ENCODE measurements at places on chromosomes 12 and 14.
A peak's percentile ranks its signal among the peaks of the same experiment; 100 is the strongest.

GRCh38 chr14:85978582-85979250 lies 448.8 kb downstream of the FLRT2 start:
- DNase-seq = no peak

GRCh38 chr14:84006643-84007155 lies 1523.2 kb upstream of the FLRT2 start:
- no peak for DNase-seq

- DNase-seq = no peak
Observed at GRCh38 chr12:101962486-101962885, 85.1 kb downstream of the DRAM1 start.

DNA sequence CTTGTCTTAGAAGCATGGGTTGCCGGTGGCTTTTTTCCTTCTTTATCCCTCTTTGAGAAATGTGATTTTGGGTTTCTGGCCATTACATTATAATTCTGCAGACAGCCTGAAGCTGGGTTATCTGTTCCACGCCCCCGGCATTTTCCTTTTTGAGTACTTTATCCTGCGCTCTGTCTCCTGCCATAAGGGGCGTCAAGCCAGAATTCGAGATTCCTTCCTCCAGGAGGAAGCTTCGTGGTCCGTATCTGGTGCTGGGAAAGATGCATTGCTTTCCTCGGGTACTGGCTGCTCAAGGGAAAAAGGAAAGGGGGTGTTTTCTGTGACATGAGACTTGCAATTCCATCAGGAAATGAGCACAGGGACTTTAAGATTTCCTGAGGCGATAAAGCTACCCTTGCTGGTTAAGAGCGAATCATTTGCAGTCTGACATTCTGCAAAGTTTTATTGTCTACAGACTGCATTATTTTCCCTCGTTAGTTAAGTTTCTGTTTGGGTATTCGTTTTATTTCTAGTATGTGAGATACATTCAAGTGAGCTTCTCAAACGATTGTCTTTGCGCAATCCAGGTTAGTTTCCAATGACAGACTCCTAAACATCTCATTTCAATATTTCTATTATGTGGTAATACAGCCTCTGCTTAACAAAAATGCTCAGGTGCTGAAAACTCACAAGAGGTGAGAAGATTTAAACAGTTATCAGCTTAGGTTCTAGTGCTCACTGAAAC lies 694 bp downstream of the AKAP5 start:
- DNase-seq = peak; percentile 25

DNA sequence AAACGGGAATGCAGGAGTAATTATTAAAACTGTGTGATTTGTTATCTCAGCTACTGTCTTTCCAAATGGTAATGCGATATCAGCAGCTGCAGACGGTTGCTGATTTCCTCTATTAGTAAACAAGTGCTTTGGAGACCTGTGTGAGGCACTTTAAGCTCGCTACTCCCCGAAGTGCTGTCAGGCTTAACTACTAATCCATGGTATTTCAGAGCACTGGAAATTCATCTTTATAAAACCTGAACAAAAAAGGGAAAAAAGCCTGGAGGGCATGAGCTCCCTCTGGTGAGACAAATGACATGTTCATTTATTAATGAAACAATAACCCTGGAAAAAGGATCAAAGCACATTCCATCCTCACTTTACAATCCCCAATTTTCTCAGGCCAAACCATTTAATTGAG lies 143.6 kb upstream of the OTX2 start:
- no peak for DNase-seq

DNA sequence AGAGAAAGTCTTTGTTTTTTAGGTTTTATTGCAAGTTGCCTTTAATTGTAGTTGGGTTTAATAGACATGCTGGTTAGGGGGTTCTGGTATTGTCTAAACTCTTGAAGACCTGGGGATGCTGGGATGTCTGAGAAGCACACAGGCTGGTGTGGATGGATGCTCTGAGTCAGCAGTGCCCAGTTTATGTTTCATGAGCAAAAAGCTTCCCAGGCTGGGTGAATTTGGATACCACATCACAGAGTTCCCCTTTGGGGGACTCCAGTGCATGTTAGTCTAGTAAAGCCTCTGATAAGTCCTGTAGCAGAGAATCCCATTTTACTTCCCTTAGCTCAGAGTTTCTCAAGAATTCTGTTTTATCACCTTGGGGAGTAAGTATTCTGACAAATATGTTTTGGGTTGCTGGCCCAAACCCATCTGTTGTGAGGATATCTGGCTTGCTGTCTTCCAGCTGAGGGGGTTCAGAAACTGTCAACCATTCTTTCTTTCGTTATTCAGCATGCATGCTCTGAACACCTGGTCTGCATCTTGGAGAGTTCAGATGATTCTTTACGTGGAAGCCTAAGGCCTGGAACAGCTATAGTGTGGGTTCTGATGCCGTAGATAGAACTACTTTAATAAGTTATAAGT lies 509.1 kb downstream of the VRK1 start:
- DNase-seq = no peak

- DNase-seq = no peak
Observed at GRCh38 chr12:14694145-14694714, 2.2 kb downstream of the GUCY2C start.

DNA sequence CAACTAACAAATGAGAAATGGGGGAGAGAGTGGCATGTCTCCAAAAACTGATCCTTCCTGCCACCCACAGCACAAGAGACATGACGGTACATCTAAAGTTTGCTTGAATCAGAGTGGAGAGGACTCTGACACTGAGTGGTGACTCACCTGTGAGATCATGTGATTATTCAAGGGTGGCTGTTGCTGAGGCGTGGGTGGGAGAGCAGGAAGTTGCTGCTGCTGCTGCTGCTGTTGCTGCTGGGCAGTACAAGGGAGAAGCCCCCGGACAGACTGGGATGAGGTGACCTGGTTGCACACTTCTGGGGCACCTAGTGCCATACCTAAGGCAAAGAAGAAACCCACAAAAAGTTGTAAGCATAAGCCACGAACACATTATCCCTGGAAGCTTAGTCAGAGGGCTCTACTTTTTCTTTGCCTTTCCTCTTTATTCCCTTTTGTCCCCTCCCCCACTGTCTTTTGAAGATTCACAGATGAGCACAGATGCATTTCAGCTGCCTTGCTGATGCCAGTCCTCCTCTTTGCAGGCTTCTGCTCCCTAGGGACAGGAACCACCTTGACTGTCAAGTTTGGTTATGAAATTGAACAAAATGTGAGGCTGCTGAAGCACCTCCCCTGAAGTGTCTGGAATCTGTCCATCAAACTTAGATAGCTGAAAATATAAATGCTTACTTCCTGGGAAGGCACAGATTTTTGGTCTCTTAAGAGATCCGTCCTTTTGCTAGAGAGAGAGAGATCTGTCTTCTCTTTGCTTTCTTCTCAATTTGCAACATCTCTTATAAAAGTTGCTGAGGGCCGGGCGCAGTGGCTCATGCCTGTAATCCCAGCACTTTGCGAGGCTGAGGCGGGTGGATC lies 29.4 kb upstream of the STAC3 start:
- DNase-seq = peak; percentile 7

GRCh38 chr12:119911182-119911581 lies 34.1 kb upstream of the CIT start:
- no peak for DNase-seq

DNA sequence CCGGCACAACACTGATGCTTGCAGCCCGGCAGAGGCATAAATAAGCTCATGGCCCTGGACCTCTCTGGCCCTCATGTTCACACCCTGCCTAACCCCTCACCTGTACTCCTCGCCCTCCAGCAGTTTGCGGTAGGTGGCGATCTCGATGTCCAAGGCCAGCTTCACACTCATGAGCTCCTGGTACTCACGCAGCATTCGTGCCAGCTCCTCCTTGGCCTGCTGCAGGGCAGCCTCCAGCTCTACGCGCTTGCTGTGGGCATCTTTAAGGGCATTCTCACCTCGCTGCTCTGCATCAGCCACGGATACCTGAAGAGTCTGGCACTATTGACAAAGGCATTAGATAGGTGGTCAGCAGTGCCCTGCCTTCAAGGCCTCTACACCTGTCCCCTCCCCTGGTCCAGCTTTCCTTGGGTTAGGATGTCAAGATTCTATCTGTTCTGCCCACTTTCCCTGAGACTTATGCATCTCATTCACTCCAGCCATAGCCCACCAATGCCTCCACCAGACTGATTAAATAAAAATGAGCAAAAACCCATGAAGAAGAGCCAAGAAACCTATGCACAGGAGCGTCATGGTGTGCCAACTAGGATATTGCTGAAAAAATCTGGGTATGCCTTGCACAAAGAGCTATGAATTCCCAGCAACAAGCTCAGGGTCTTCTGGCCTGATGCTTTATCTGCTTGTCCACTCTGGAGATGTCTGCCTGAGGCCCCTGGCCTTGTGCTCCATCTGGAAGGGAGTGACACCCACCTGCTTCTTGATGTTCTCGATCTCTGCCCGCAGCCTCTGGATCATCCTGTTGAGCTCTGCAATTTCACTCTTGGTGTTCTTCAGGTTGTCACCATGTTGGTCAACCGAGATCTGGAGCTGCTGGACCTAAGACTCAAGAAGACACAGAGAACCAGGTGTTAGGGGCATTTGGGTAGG lies 6.1 kb downstream of the KRT4 start:
- DNase-seq = no peak

- DNase-seq = no peak
Observed at GRCh38 chr12:117760990-117761389, 207.8 kb downstream of the KSR2 start.

- DNase-seq = no peak
Observed at GRCh38 chr14:95315579-95315978, 4.1 kb downstream of the CLMN start.

DNA sequence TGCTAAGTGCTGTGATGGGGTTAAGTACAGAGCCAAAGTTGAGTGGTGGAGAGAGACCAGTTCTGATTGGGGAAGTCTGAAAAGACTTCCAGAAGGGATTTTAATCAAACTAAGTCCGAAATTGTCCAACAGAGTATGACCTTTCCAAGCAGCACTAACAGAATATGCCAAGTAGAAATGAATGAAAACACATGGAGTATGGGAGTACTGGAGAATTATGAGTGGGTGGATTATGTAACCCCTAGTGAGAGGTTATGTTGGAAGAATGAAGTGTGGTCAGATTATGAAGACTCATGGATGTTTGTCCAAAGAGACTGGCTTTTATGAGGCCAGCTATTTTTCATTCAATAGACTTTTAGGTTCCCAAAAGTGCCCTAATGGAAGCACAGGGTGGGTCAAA lies 94.0 kb upstream of the PLEKHA5 start:
- DNase-seq = no peak

- no peak for DNase-seq
Observed at GRCh38 chr12:45246236-45246635, 30.3 kb downstream of the ANO6 start.

DNA sequence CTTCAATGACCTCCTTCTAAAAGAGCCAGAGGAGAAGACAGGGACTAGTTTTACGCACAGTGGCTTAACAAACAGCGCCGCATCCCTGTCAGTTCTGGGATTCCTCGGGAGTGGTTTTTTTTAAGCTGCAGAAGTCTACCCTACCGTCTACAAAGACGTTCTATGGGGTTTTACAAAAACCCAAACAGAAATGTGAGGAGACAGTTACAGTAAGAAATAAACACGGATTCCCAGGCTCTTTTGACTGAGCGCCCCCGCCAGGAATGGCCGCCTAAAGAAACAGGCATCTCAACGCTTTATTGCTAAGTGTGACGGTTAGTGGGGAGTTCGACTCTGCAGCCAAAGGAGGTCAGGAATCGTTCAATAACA lies 484 bp downstream of the ALKBH1 start:
- DNase-seq = peak; percentile 73

GRCh38 chr12:59624732-59625460 lies 29.1 kb downstream of the SLC16A7 start:
- no peak for DNase-seq

DNA sequence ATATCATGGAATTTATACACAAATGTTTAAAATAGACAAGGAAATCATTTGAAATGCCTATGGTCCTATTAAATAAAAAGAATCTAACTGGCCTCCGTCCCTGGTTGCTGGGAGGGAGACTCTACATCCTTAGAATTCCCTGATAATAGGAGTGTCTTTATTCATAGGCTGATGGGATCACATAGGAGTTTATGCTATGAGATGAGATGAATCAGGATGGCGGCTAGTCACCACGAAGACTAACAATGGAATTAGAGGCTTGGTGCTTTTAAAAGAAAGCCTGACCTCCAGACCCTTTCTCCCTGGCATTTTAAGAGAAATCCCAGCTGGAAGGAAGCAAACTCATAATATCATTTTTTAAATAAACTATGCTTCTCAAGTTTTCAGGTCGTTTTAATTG lies 69.7 kb downstream of the SEC23A start:
- no peak for DNase-seq

GRCh38 chr12:118044075-118044474 lies 16.9 kb downstream of the WSB2 start:
- DNase-seq = no peak

DNA sequence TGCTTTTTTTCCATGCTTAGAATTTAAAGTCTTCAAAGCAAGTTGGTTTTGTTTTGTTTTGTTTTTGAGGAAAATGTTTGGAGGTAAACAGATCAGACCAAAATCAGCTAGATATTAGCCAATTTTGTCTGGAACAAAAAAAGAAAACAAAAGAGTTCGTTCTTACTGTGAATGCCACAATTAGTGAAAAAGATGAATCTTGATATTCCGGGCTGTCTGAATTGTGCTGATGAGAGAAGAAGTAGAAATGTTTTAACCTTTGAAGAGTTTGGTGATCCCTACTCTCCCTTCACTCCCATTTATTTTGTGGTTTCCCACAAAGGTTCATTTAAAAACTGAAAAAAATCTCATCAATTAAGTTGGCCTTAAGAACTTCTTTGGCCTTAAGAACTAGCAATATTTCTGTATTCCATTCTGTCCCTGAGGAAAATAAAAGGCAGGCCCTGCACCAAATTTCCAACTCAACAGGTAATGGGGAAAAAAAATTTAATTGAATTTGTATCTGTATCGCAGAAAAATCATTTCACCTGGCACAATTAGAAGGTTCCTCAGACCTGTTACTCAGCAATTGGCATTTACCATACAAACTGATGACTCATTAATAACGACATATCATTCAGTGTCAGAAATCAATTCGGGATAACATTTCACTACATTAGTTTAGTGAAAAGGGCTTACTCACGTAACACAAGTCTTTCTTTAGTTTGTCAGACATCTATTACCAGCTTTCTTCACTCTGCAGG lies 562 bp upstream of the GLIPR1L2 start:
- no peak for DNase-seq

GRCh38 chr12:46266382-46266791 lies 2.5 kb downstream of the SLC38A1 start:
- DNase-seq = peak; percentile 30

DNA sequence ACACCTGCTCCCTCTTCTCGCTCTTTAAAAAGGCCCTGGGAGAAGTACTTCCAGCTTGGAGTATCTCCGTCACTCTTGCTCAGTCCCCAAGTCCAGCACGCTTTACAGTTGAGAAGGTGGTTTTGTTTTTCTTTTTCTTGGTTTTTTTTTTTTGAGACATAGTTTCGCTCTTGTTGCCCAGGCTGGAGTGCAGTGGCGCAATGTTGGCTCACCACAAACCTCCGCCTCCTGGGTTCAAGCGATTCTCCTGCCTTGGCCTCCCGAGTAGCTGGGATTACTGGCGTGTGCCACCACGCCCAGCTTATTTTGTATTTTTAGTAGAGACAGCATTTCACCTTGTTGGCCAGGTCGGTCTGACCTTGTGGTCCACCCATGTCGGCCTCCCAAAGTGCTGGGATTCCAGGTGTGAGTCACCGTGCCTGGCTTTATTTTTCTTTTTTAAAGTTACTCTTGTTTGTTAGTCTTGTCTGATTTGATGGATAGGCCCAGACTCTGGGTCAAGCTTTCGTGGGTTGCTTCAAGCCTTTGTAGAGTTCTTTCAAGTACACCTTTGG lies 1.9 kb downstream of the TDRD9 start:
- no peak for DNase-seq

GRCh38 chr12:24993793-24994192 lies 44.9 kb upstream of the BCAT1 start:
- DNase-seq = no peak

Measured in erythroblast (primary cell).